ENCODE measurements at places on chromosomes 7 and 10.

- H3K27me3 ChIP-seq: no peaks in the 10 kb centered on the region
- DNase-seq: no peak
- H3K27ac ChIP-seq: no peak overlapping the region
- H3K4me1 ChIP-seq: no peaks in the 10 kb centered on the region
Measured at GRCh38 chr7:47726047-47726726, 144.3 kb upstream of the TNS3 start.

DNA sequence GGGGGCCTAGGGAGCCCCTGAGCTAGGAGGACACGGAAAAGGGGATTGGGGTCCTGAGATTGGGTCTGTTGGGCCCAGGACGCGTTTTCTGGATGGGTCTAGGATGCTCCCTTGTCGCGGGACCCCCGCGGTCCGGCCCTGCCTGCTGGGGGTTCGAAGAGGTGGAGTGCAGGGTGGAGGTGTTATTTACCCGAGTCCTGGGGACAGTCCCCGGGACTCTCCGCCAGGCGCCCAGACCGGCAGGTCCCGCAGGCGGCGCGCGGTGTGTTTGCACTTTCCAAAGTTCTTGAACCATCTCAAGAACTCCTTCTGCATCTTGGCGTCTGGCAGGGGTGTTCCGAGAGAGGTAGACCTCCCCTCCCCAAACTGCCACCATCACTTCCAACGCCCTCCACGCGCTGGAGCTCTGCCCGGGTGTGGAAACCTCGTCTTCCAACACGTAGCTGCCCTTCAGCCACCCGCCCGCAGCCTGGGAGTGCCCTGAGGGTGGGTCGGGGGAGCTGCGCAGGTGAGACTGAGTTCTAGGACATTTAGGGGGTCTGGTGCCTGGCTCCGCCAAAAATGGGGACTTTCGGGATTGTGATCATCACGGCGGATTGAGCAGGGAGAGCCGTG, 569 bp downstream of the CAV1 start:
- no peak overlapping the region for H3K27ac ChIP-seq
- H3K4me1 ChIP-seq: peaks cover 22% of the 10 kb centered on the region
- peak; percentile 42 for DNase-seq

DNA sequence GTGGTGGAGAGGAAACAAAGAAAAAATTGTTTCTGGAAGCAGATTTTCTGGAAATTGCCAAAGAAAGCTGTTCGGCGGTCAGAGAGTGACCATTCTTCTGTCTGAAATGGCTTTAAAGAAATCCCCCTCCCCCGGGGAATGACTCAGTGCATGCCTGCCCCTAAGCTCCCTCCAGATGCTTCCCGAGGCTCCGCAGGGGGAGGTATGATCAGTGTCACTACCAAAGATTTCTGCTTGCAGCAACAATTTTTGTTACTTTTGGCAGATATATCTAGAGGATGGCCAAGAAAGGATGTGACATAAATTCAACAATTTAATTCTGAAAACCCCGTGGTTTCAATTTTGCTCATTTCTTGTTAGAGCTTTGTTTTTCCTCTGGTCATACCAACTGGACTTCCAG, 163.9 kb downstream of the JCAD start:
- H3K4me3 ChIP-seq: no peak overlapping the region
- H3K27ac ChIP-seq: no peak overlapping the region
- H3K27me3 ChIP-seq: no peaks in the 10 kb centered on the region
- no peaks in the 10 kb centered on the region for H3K36me3 ChIP-seq
- no peak for DNase-seq
- H3K4me1 ChIP-seq: no peaks in the 10 kb centered on the region

GRCh38 chr10:126179637-126180036, 208.6 kb downstream of the ADAM12 start:
- DNase-seq: peak; percentile 67
- H3K4me3 ChIP-seq: no peak overlapping the region
- H3K36me3 ChIP-seq: no peaks in the 10 kb centered on the region
- H3K27ac ChIP-seq: no peak overlapping the region

GRCh38 chr10:21494191-21495001, 31.1 kb downstream of the SKIDA1 start:
- no peaks in the 10 kb centered on the region for H3K36me3 ChIP-seq
- peak overlapping the region; percentile 64 for H3K27ac ChIP-seq
- DNase-seq: no peak
- no peaks in the 10 kb centered on the region for H3K27me3 ChIP-seq
- peak overlapping the region; percentile 88 for H3K4me3 ChIP-seq

DNA sequence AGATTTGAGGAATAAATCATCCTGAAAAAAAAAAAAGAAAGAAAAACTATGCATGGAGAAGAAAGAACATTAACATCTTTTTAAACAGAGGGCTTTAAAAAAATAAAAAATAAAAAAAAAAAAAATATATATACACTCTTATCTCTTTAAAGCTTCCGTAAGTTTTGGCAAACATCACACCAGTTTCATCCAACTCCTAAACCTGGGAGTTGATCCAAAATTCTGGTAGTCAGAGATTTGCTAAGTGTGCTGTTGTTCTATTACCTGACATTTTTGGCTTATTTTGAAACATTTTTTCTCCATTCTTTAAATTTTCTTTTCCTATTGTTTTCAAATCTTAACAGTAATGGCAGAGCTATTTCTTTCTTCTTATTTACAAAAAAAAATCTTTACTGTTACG, 273.1 kb downstream of the AGMO start:
- no peak overlapping the region for H3K4me3 ChIP-seq
- no peaks in the 10 kb centered on the region for H3K36me3 ChIP-seq
- H3K27me3 ChIP-seq: no peaks in the 10 kb centered on the region
- no peak overlapping the region for H3K27ac ChIP-seq
- no peaks in the 10 kb centered on the region for H3K4me1 ChIP-seq

DNA sequence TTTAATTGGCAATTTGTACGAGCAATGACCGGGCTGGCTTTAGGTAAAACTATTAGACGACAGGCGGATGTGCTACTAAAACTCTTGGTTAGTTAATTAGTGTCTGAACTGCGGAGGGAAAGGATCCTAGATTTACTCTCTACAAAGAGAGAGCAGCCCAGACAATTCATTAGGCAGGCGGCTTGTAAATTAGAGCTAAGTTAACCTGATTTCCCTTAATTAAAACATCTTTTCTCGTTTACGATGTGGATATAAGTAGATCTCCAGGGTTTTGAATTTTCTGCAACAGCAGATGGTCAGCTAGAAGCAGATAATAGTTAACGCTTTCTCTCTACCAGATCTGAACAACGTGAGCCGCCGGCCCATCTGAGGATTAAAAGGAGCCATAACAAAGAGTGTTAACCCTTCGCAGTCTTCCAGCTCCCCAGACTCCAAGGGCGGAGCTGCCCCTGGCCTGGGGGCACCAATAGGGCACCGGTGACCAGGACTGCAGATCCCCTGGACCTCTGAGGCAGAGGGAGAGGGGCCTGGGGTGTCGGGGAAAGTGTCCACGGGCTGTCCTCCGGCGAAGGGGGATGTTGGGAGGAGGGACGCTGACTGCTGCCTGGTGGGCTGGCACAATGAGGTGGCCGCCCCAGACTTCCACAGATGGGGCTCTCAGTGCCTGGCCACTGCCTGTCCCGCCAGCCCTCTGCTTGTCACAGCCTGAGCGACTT, 6.3 kb upstream of the UNCX start:
- H3K4me3 ChIP-seq: no peak overlapping the region
- H3K27ac ChIP-seq: no peak overlapping the region
- no peak for DNase-seq
- H3K27me3 ChIP-seq: peaks cover 63% of the 10 kb centered on the region
- H3K4me1 ChIP-seq: peaks cover 6% of the 10 kb centered on the region

DNA sequence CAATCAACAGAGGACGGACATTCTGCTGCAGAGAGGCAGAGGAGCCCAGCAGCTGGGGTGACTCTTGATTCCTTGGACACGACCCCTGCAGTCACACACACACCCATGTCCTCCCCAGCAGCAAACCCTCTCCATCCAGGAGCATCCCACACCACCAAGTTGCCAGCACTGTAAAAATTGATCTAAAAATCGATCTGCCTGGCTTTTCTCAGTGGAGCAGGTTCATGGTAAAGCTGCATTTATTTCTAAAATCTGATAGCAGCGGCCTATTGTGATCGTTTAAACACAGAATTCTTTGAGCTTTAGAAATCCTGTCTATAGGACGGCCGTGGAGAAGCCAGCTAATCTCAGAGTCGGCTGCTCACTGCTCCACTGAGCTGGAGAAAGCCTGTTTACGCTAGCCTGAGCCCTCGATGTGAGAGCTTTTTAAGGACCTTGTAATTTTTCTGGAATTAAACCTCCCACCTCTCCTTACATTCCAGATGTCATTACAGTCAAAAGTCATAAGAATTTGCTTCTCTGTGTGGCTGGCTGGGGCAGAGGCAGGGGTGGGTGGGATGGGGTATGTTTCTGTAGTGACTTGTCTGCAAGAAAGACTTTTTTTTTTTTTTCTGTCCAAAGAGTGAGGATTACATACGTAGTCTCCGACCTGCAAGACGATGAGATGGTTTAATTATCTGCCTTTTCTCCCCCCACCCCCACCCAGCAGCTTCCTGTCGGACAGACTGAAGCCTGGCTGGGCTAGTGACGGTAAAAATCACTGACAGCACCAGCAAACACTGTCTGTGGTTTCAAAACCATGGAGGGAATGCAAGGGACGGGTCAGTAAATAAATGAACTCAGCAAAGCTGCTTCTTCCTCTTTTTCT, 31.6 kb downstream of the TRIM8 start:
- no peaks in the 10 kb centered on the region for H3K27me3 ChIP-seq
- no peak overlapping the region for H3K4me3 ChIP-seq
- no peak overlapping the region for H3K27ac ChIP-seq
- peaks cover 69% of the 10 kb centered on the region for H3K4me1 ChIP-seq
- peak; percentile 72 for DNase-seq

- H3K4me3 ChIP-seq: no peak overlapping the region
- no peak overlapping the region for H3K27ac ChIP-seq
- peak; percentile 46 for DNase-seq
- no peaks in the 10 kb centered on the region for H3K27me3 ChIP-seq
- no peaks in the 10 kb centered on the region for H3K36me3 ChIP-seq
Measured at GRCh38 chr7:134943785-134944400, 42.4 kb upstream of the AGBL3 start.

GRCh38 chr7:132604121-132604520, 27.9 kb upstream of the PLXNA4 start:
- H3K36me3 ChIP-seq: no peaks in the 10 kb centered on the region
- DNase-seq: no peak
- no peak overlapping the region for H3K4me3 ChIP-seq
- H3K4me1 ChIP-seq: peaks cover under 1% of the 10 kb centered on the region
- H3K27me3 ChIP-seq: no peaks in the 10 kb centered on the region

- peaks cover 25% of the 10 kb centered on the region for H3K4me1 ChIP-seq
- DNase-seq: peak; percentile 82
- no peaks in the 10 kb centered on the region for H3K27me3 ChIP-seq
- H3K36me3 ChIP-seq: no peaks in the 10 kb centered on the region
Measured at GRCh38 chr7:107560898-107561516, 2.7 kb downstream of the COG5 start.

GRCh38 chr10:130483691-130484467, 347.7 kb downstream of the GLRX3 start:
- no peaks in the 10 kb centered on the region for H3K27me3 ChIP-seq
- H3K36me3 ChIP-seq: no peaks in the 10 kb centered on the region
- H3K4me3 ChIP-seq: no peak overlapping the region
- no peak for DNase-seq

DNA sequence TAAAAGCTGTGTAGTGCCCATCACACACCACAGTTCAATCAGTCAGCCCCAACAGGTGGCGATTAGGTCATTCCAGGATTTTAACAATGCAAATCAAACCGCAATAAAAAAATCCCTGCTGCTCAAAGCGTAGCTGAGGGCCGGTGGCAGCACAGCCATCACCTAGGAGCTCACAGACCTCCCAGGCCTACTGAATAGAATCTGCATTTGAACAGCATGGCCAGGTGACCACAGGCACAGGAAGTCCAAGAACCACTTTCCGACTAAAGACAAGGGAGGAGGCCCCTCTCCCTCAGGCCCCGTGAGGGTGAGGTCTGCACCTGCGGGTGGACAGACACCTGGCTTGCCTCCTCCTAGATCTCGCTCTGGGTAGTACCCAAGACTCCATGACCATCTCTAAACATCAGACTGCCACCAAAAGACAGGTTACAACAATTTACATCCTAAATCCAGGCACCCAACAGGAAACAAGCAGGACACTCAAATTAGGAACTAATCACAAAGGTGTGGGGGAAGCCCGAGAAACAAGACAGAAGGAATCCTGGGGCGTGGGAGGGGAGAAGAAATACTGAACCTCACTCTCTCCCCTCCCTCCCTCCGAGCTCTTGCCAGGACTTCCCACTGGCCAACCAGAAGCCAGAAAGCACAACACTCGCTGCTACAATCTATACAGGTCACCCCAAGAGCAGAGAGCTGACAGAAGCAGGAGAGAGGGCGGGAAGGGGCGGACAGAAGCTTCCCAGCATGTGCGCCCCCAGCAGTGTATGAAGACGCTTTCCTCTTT, 19.2 kb downstream of the GNA12 start:
- peaks cover 43% of the 10 kb centered on the region for H3K4me1 ChIP-seq
- DNase-seq: no peak
- H3K4me3 ChIP-seq: no peak overlapping the region
- H3K27me3 ChIP-seq: no peaks in the 10 kb centered on the region
- no peaks in the 10 kb centered on the region for H3K36me3 ChIP-seq
- H3K27ac ChIP-seq: no peak overlapping the region

GRCh38 chr10:92091965-92092364, 168.4 kb downstream of the BTAF1 start:
- H3K27me3 ChIP-seq: no peaks in the 10 kb centered on the region
- H3K4me1 ChIP-seq: no peaks in the 10 kb centered on the region
- no peak overlapping the region for H3K4me3 ChIP-seq
- H3K36me3 ChIP-seq: no peaks in the 10 kb centered on the region
- no peak for DNase-seq

GRCh38 chr7:151890355-151891004, 13.6 kb upstream of the PRKAG2 start:
- no peak overlapping the region for H3K4me3 ChIP-seq
- DNase-seq: peak; percentile 82
- peaks cover 9% of the 10 kb centered on the region for H3K4me1 ChIP-seq

DNA sequence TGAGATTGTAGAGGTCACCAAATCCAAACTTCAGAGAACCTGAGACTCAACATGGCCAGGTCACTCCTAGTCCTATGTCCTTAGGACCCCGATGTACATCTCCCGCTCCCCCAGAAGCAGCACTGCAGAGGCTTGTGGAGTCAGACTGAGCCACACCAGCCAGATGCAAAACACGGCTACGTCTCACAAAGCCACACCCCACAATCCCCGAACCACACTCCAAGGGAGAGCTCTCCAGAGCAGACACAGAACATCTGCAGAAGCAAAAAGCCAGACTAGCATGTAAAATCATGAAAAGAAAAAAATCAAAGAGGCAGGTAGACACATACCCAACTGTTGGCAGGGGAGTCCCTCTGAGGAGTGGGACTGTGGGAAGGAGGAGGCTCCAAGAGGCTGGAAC, 104.9 kb downstream of the CTBP2 start:
- no peaks in the 10 kb centered on the region for H3K27me3 ChIP-seq
- no peaks in the 10 kb centered on the region for H3K4me1 ChIP-seq
- no peak for DNase-seq
- peaks cover 2% of the 10 kb centered on the region for H3K36me3 ChIP-seq
- no peak overlapping the region for H3K4me3 ChIP-seq
- H3K27ac ChIP-seq: no peak overlapping the region
